Stimulated activated CD8-positive, alpha-beta memory T cell treated with anti-CD3 and anti-CD28 coated beads, Interleukin-4, amount 100 ng/mL, for 4 hours (primary cell): ENCODE measurements at places on chromosomes 13 and 19.

- DNase-seq: peak; percentile 38
Observed at GRCh38 chr19:53195265-53195903, 2.2 kb upstream of the ZNF665 start.

DNA sequence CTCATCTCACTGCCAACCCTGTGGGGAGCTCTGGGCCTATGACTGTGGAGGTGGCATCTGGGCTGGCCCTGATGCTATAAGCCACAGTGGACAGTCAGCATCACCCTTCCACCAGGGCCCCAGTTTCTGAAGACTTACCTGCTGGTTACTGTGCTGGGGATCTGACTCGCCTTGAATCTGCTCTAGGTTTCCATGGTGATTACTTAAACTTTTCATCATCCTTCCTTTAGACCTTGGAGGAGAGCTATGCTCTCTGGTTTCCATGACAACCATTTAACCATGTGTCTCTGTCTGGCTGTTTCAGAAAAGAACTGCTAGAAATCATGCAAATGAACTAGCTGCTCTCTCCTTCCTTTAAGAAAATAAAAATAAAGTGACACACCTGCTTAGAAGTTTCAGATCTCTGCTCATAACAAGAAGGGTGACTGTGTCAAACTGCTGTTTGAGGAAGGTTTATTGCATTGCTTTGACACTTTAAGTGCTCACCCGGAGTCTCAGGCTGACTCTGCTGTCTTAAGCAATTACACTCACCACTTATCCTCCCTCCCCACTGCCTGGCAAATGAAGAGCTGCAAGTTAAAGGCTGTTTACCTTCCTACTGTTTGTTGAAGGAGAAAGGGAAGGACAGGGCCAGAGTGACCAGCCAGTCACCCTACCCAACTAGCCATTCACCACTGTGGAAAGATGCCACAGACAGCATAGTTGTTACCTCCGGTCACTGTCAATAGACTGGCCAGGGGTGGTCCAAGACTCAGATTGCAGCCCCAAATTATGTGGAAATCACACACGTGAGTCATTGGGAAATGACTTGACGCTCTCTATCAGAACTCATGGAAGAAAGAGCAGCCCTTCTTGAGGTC lies 87.6 kb downstream of the HSPH1 start:
- DNase-seq: no peak

- DNase-seq: no peak
Observed at GRCh38 chr19:31057476-31057875, 291.8 kb downstream of the TSHZ3 start.

DNA sequence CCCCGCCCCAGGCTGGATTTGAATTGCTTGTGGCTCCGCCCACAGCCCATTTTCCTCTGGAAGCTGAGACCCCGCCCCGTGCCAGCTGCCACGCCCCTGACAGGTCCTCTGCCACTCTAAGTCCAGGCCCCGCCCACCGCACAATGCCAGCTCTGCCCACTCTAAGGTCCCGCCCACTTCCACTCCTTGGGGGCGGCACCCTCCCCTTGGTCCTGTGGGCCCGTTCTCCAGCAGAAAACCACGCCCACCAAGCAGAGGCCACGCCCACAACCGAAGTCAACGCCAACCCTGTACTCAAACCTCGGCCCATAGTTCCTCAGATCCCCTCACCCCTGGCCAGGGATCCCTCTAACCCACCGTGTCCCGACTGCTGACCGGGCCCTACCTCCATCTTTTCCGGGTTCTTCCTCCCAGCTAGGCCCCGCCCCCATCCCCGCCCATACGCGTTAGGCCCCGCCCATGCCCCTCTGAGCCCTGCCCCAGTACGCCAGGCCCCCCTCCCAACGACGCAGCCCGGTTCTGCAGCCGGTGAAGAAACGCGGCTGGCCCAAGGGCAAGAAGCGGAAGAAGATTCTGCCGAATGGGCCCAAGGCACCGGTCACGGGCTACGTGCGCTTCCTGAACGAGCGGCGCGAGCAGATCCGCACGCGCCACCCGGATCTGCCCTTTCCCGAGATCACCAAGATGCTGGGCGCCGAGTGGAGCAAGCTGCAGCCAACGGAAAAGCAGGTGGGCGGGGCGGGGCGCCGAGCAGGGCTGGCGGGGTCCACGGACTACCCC lies 1.3 kb downstream of the HMG20B start:
- peak; percentile 53 for DNase-seq

DNA sequence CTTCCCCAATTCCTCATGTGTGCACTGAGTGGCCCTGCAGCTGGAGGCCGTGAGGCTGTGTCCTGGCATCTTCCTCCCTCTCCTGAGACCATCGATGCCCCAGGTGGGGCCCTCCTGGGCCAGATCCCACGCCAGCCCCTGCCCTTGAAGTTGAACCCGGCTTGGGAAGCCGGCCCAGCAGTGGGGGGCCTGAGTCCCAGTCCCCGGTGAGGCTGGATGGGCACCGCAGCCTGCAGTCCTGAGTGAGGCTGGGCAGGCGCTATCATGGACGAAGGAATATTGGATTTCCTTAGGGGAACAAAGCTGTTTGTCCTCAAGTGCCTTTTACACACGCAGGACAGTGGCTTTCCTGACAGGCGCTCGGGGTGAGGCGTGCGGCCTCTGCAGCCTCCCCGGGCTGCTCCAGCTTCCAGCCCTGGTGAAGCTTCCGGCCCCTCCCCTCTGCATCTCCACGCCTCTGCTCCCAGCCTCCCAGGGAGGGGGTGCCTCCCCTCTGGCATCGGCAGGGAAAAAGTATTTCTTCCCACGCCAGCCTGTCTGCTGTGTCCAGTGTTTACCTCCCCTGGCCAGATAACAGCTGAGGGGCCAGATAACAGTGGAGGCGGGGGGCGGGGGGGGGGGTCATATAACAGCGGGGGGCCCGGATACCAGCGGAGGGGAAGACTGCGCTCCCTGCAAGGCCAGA lies 159.5 kb downstream of the KDM4B start:
- DNase-seq: no peak
